ENCODE measurements at places on chromosomes 13 and 19.

- DNase-seq = no peak
These were observed 1.1 kb downstream of the MBD3 start for GRCh38 chr19:1591421-1592023.

DNA sequence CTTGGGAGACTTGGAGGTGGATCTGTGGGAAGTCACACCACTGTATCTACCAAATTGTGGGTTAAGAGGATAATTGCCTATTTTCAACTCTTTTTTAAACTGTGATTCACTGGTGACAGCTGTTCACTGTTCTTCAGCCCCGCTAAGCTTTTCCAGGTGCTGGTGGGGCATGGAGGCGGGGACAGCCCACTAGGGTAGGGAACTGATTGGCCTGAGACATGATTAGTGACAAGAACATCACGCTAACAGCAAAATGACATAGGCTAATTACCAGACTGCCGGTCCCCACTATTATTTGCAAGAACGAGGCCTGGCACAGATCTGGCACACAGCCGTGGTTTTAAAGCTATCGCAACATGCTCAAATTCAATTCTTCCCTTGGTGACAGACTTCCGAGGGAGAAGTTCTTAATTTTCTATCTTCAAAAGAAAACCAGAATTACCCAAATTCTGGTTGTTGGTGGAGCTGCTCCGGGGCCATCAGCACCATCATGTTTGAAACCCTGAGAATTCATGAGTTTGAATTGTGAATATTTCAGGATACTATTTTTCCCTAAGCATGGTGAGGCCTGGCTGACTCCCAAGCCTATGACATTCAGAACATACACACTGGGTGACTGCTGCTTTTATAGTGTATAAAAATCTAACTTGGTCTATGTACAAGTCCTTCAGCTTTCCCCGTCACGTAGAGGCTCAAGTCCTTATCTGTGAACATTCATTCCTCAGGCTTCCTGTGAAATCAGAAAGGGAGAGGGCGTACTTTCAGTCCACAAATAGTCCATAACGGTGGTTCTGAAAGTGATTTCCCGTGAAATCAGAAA, 17.9 kb downstream of the DOCK9 start:
- DNase-seq = no peak

DNA sequence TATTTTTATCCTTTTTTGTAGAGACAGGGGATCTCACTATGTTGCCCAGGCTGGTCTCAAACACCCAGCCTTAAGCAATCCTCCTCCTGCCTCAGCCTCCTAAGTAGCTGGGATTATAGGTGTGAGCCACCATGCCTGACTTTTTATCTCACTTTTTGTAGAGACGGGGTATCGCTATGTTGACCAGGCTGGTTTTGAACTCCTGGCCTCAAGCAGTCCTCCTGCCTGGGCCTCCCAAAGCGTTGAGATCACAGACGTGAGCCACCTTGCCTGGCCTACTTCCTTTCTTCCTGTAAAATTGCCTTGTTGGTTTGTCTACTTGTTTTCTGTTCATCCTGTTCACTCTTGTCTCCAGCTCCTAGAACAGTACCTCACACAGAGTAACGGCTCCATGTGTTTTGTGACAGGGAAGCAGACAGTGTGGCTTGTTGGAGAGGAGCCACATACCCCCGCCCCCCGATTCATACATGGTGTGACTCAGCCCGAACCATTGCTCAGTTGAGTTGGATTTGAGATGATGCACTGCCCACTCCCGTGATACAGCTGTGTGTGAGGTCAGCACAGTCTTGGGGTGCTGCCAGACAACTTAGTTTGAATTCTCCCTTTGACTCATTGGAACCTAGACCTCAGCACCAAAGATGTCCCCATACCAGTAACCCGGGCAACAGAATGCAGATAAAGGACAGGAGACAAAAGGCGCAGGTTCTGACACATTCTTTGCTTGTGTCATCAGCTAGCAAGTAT, 34.2 kb downstream of the GPR42 start:
- DNase-seq = peak; percentile 85

GRCh38 chr13:49635599-49636433, 7.5 kb downstream of the ARL11 start:
- no peak for DNase-seq

- no peak for DNase-seq
These were observed 2.4 kb downstream of the ELAVL3 start for GRCh38 chr19:11478167-11479089.

DNA sequence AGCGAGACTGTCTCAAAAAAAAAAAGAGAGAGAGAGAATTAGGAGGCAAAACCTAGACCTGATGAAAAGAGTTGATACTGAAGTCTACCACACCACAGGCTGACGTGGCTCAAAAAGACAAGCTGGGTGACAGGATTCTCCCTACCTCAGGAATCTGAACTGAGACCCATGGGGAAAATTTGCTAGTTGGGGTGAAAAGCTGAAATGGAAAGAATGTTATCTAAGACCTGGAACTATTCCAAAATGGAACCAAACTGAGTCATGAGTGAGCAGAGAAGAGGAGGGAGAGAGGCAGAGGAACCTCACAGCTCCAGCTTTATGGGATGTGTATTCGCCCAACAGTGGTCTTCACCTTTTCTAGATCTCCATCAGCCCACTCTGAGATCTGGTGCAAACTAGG, 11.7 kb downstream of the SMG9 start:
- no peak for DNase-seq

DNA sequence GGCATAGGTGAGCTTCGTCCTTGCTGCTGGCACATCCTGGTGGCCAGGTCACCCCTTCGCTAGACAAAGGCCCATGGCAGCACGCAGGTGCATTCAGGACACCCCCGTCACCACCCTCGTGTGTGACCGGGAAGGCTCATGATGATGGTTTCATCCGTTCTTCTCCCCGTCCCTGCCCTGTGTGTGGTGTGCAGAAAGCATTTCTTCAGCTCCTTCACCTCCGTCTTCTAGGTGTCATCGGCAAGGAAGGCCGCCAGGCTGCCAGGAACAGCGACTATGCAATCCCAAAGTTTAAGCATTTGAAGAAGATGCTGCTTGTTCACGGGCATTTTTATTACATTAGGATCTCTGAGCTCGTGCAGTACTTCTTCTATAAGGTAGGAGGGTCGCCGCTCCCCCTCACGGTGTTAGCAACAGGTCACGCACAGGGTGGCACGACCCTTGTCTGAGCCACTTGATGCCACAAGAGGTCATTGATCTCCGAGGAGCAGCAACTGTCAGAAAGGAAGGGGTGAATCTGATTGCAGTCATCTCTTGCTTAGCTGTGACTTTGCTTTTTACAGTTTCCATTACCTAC, 111.0 kb upstream of the MCF2L start:
- DNase-seq = no peak

DNA sequence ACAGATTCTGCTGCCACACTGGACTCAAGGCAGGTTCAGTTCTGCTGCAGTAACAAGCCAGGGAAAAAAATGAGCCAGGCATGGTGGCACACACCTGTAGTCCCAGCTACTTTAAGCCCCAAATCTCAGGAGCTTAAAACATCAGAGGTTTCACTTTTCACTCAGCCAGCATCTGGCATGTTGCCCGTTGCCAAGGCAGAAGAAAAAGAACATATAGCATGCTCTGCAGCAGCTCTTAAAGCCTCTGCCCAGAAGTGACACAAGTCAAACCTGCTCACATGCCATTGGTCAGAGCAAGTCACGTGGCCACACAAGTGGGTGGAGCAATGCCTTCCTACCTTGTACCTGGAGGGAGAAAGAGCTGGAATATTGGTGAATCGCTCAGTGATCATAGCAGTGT, 14.7 kb upstream of the ADGRE5 start:
- DNase-seq = peak; percentile 83

DNA sequence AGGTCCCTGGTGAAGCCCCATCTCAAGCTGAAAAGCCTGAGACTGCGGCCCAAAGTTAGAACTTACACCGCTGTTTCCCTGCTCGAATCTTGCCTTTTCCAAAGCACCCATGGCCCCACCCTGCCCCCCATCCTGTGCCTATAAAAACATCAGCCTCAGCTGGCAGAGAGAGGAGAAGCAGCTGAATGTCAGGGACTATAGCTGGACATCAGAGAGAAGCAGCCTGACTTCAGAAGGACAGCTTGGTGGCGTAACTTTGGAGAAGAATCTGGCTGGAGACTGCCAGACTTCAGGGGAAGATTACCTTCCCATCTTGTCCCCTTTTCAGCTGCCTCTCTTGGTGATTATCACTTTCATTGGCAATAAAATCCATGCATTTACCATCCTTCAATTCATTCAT, 9.3 kb upstream of the RCBTB2 start:
- no peak for DNase-seq

DNA sequence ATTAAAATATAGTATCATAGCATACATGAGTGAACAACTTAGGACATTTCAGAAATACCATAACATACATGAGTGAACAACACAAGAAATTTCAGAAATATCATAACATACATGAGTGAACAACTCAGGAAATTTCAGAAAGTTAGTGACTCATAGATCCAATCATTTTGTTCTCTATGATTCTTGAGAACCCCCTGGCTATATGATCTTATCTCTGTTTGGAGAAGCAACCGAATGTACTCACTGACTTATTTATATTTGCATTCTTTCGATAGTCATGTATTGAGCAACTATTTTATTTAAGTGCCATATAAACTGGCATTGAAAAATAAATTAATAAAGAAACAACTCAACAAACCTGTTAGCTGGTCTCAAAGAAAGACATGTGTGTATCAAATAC, 251.1 kb downstream of the EFNB2 start:
- DNase-seq = no peak

DNA sequence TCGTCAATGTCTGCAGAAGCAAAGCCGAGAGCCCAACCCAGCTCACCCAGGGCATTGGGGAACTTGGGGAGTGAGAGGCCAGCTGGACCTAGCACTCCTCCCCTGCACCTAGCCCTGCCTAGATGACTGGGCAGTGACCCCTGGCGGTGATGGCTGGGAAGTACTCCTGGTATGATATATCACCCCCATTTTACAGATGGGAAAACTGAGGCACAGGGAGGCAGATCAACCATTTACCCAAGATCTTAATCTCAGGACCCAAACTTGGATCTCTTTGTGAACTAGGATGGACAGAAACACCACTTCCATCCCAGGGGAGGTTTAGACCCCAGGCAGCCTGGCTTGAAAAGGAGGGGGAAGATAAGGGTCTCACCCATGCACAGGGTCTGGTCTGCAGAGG, 43.5 kb downstream of the CCL25 start:
- no peak for DNase-seq

- DNase-seq = no peak
These were observed 899.8 kb upstream of the MIR17HG start for GRCh38 chr13:90447734-90448101.

DNA sequence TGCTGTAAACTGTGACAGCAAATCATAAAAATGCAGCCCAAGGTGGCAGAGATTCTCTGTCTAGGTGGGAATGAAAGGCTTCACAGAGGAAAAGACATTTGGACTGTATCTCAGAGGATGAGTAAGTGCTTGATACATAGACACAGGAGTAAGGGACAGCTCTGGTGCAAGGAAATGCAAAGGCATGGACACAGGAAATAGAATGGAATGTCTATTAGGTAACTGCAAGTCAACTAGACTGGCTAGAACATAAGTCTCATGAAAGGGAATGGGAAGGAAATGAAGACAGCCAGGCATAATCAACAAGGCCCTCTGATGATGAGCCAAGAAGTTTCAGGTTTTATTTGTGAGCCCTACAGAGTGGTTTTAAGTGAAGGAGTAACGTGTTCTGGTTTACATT, 321.7 kb downstream of the SUCLA2 start:
- no peak for DNase-seq

DNA sequence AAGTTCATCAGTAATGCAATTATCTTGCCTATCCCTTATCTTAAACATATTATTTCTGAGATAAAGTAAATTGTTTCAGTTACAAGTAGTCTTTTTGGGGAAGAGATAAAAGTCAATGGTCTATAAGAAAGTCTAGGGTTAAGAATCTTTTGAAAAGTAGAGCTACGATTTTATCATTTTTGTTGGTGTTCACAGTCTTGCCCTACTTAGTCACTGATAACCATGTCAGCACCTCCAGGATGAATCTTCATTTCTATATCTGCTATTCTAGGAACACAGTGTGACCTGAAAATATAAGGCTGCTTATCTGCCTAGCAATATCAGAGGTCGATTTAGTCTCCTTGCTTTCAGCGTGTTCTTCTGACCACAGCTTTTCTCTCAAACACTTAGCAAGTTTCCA, 1676.5 kb upstream of the PRR20A start:
- no peak for DNase-seq

GRCh38 chr19:12802267-12803106, 618 bp downstream of the THSD8 start:
- no peak for DNase-seq

Data from stimulated activated CD4-positive, alpha-beta T cell treated with anti-CD3 and anti-CD28 coated beads, Interleukin-15, amount 100 ng/mL, for 48 hours (primary cell).